ENCODE measurements at places on chromosomes 13 and 19. TPM values are rescaled to one million over a fixed set of nuclear protein-coding genes. Genes with fewer than 3 reads are reported as not detected.

Gene ZSWIM4
- polyA plus RNA-seq, result 7.6 TPM

Gene PSG6
- polyA plus RNA-seq, result 0.21 TPM

Gene CCNA1
- 2.0 TPM for polyA plus RNA-seq

Gene CEACAM3
- polyA plus RNA-seq, result not detected

Gene DNAAF3
- polyA plus RNA-seq, result 6.1 TPM

Gene SSC5D
- 7.8 TPM for polyA plus RNA-seq

Gene IQCN
- polyA plus RNA-seq, result 3.7 TPM

Gene ONECUT3
- 0.07 TPM for polyA plus RNA-seq

Gene CCDC169
- polyA plus RNA-seq, result 4.6 TPM

Gene SERPINE3
- 1.0 TPM for polyA plus RNA-seq

Measured in left lung (tissue), 14 donors.